ENCODE measurements at places on chromosomes 4 and X.

GRCh38 chr4:77734928-77735327, 84.2 kb downstream of the CNOT6L start:
- peak; percentile 29 for DNase-seq

DNA sequence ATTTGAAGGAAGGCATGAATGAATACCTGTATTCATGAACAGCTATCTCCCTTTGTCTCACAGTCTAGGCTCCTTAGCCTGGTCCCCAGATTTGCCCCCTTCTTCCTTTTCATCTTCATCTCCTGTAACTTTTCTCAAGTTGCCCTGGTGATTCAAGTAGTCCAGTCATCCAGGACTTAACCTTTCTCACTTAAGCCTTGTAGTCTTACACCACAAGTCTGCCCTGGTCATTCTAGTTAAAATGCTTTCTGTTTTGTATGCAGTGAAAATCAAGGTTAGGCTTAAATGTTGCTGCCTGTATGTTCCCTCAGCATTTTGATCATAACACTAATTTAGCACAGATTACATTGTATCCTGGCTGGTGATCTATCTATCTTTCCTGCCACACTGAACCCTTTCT, 58.5 kb upstream of the SLC7A11 start:
- DNase-seq = peak; percentile 24

- peak; percentile 90 for DNase-seq
Observed at GRCh38 chrX:100643956-100644860, at the start of gene SRPX2. TSS of gene SRPX2 (plus strand) at chrX:100644199. CDS start at chrX:100646323, 2,124 bp downstream.

GRCh38 chr4:146329050-146329716, 114.8 kb downstream of the REELD1 start:
- peak; percentile 84 for DNase-seq

GRCh38 chrX:9765737-9766097, at the start of gene GPR143:
TSS of gene GPR143 (minus strand) at chrX:9765847. CDS start at chrX:9765817, 30 bp downstream.
- no peak for DNase-seq

DNA sequence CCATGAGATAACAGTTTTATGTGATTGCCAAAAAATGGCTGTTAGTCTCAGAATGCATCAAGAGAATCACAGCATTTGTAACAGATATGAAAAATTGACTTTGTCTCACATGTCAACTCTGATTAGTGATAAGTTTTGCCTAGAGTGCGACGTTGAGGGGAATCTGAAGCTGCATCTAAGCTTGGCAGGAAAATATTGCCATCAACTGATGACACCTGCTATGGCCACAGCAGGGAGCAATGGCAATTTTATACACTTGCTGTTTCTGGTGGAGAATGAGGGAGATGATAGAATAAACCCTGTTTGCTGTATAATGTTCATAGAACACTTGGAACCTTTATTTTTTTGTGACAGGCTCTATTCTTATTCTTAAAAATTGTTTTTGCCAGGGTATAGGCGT, 205.4 kb upstream of the GNPDA2 start:
- DNase-seq = no peak

DNA sequence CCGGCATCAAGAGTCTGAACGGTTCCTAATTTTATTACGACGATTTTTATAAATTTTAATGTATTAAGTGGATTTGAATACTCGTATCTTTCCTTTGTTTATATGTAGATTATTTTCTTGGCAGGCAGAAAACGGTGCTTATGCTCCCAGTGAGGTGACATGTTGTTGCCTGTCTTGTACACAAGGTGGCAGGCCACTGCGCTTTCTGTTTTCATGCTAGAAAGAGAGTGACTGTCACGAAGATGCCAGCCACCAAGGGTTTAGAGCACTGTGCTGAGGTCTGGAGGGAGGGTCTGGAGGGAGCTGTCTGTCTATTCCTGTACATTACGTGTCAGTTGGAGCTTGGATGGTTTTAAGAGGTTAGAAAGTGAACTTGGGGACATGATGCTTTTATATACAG, 87.7 kb downstream of the SHROOM2 start:
- peak; percentile 53 for DNase-seq

- peak; percentile 73 for DNase-seq
Observed at GRCh38 chr4:38179690-38180377, 219.6 kb downstream of the PTTG2 start.

DNA sequence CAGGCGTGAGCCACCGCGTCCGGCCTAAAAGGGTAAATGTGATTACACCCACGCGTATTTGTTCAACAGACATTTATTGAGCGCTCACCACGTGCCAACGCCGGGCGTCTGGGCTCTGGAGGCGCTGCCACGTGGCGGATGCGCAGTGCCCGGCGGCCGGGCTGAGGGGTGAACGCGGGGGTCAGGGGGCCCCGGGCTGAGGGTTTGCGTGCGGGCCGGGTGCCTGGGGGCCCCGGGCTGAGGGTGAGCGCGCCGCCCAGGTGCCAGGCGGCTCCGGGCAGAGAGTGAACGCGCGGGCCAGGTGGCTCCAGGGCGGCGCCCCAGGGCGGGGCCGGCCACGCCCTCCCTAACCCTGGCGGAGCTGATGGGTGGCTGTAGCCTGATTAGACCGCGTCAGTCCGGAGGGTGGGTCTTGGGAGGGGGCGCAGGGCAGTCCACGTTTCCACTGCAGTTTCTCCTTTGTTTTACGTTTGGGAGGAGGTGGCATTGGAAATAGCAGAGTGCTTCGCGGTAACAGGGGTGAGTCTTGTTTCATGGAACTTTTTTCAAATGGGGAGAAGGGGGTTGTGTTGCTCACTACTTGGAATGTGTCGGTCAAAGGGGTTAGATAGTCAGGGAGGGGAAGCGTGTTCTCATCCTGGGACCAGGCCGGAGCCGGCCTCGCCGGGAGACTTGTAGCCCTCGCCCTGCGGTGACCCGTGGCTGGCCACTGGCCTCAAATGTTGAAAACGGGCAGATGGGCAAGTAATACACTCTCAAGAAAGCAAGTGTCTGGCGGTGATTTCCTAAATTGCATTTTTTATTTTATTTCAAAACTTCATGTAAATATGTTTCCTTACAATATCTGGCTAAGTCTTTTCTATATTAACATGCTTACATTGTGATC, at the start of gene ZFP42:
Gene ZFP42, plus strand, starts transcription at position 450 of the 886 bp plus-strand sequence. CDS start 7,037 bp downstream, outside the sequence.
- no peak for DNase-seq

DNA sequence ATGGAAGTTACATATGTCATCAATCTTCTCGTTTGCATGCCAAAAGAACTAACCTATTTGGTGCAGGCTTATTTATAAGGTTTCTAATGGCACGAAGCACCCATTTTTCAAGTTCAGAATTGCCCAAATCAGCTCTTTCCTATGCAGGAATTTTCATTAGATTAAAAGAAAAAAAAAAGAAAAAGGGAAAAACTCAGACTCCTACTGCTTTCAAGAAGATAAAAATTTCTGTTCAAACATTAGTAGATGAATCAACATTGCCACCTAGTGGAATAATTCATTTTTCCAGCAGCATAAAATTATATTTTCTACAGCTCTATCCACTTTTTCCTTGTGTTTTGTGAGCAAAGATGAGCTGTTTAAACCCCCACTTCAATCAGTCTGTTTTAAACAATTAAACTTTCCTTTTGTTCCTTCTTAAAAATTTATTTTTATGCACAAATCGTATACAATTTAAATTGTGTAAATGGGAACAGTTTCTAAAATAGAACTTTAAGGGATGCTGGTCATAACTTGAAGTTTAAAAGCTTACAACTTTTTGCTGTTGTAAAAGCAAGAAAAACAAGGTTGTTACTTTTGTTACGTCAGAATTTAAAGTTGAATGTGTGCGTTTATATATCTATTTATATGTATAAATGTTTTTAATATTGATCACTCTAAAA, 309.9 kb downstream of the ARAP2 start:
- peak; percentile 30 for DNase-seq

DNA sequence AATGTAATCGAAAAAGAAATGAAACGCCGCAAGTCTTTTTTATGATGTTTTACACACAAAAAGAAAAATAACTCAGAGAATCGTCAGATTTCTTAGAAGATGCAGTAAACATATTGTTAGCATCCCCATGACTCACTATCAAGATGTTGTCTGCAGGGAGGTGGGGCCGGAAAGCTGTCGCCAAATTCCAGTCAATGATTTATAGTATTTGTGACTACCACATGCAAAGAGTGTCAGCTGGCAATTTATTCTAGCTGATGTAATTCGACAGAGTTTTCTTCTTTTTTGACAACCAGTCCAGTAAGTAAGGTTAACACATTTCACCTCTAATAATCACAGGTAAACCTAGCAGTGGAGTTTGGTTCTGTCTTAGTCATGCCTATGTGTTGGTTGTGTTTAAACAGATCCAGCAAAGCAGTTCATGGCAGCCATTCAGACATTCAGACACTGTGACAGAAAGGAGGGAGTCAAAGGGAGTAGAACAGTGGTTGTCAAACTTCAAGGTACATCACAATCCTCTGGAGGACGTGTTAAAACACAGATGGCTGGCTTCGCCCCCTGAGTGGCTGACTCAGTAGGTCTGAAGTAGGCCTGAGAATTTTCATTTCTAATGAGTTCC, 19.8 kb upstream of the PPP1R2C start:
- DNase-seq = peak; percentile 23
